ENCODE measurements at places on chromosomes 16 and 17.

GRCh38 chr17:29612404-29613280 is 10.1 kb downstream of the CORO6 start:
- DNase-seq, result no peak

DNA sequence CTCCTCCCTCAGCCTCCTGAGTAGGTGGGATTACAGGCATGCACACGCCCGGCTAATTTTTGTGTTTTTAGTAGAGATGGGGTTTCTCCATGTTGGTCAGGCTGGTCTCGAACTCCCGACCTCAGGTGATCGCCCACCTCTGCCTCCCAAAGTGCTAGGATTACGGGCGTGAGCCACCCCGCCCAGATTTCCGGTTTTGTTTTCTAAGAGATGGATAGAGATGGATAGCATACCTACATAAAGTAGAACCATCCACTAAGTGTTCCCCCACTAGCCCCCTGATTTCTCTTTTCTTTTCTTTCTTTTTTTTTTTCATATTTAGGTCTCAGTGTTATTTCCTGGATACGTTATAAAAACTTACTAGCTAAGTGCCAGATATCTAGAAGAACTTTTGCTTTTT is 2.0 kb downstream of the WSB1 start:
- DNase-seq, result peak; percentile 49

DNA sequence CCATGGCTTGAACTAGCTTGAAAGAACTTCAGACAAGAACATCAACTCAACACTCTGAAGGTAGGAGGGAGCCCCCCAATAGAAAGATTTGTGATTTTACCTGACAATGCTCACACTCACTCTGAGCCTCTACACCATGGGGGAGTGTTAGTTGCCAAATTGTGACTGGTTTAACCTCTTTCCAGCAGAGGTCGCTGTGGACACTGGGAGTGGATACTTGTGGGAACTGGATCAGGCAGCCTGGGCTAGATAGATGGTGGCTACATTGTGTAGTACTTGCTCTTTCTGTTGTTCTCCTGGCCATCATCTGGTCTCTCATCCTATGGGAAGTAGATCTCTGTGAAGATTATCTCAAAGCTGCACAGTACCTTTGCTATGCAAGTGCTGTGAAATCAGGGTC is 2.9 kb downstream of the SMPD3 start:
- peak; percentile 79 for DNase-seq

- DNase-seq, result peak; percentile 68
These were observed at the start of gene RHBDL3 for GRCh38 chr17:32265192-32265923. RHBDL3 (plus strand) TSS chr17:32265832; CDS start chr17:32266190, 358 bp downstream.

DNA sequence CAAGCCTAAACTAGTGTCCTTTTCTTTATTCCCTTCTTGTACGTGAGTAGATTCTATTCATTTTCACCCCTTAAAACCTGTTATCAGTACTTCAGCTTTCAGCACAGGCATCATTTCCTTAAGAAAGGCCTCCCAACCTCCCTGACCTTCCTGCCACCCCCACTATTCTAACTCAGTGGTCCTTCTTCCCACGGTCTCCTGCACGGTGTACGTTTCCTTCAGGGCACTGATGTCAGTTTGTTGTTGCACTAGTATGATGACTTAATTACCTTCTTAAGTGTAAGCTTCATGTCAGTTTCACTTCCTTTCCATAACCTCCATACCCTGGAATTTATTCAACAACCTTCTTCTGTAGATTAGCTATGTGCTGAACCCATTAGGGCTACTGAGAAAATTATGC is 484.2 kb downstream of the HS3ST4 start:
- DNase-seq, result no peak

DNA sequence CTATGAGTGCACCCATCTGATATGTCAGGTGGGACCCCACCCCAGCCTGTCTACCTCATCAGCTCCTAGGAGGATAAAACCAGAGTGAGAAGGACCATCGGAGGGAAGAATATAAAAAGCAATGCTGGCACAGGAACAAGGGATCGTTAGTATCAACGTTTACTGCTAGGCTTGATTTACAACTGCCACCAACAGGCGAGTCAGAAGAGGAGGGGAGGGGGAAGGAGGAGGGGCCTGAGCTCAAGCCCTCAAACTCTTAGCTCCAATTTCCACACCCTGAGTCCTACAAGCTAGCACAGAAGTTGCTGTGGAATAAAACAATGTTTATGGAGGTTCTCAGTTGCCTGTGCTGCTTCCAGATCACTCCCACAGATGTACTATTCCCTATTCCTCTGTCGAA is 234.5 kb downstream of the C16orf78 start:
- DNase-seq, result no peak

GRCh38 chr16:1991948-1992703 is 2.4 kb downstream of the SYNGR3 start:
- DNase-seq, result peak; percentile 97

- DNase-seq, result no peak
These were observed 1.0 kb upstream of the CREBBP start for GRCh38 chr16:3881499-3881990.

- no peak for DNase-seq
These were observed 4.2 kb downstream of the ITGAE start for GRCh38 chr17:3796822-3797170.

GRCh38 chr16:79074951-79075350 is 525.6 kb downstream of the MAF start:
- peak; percentile 68 for DNase-seq

DNA sequence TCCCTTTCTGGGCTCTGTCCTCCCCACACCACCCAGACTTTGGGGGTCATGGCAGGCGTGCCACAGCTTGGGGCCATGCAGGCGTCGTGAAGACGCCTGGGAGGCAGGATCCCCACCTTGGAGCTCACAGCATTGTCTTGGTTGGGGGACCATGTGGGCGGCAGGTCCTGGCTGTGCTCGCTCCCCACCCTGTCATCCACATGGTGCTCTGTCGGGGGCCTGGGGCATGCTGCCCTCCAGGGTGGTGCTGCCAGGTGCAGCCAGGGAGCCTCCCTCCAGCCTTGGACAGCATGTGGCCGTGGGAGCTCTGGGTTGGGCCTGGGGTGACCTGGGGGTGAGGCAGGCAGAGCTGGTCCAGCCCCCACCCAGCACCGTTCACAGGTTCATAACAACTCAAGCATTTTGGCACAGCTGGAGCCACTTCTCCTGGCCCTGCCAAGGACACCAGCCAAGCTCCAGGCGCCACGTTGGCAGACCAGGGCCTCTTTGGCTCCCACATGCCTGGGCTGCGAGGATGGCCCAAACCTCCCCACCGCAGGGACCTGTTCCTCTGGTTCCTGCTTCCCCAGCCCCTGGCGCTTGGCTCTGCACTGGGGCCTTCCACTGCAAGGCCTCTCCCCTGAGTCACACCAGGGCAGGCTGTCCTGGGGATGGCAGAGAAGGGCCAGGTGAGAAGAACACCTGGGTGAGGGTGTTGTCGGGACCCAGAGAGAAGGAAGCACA is 15.1 kb upstream of the ATP6V0C start:
- DNase-seq, result no peak

GRCh38 chr16:72105978-72106377 is 12.3 kb downstream of the DHX38 start:
- DNase-seq, result no peak

DNA sequence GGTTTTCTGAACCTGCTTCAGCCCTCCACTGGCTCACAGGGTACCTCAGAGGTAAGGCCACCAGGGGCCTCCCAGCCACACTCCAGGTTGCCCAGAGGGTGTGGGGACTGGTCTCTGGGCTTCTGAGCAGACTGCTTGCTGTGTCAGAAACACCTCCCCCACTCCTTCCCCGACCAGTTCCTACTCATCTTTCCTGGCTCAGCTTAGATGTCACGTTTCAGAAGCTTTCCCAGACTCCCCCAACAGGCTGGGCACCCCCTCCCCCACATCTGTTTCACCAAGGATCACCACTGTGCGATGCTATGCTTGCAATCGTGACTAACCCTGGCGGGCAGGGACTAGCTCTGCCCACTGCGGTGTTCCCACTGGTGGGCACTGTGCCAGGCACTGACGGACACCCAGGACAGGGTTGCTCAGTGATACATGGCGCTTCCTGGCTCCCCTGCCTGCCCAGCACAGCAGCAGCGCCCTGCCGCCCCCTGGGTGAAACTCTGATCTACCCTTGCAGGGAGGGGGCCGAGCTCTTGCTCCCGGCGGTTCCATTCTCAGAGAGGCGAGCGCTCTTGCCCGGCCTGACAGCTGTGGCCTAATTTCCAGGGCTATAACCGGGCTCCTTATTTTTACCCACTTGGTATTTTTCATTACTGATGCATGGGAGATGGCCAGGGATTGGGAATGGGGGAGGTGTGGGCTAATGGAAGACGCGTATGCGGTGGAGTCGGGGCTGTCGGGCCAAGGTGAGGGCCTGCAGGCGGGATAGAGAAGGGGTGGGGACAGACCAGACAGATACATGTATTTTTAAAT is 29.4 kb upstream of the MTSS2 start:
- peak; percentile 41 for DNase-seq

- DNase-seq, result no peak
These were observed 1.4 kb upstream of the SUPT4H1 start for GRCh38 chr17:58353389-58353825.

DNA sequence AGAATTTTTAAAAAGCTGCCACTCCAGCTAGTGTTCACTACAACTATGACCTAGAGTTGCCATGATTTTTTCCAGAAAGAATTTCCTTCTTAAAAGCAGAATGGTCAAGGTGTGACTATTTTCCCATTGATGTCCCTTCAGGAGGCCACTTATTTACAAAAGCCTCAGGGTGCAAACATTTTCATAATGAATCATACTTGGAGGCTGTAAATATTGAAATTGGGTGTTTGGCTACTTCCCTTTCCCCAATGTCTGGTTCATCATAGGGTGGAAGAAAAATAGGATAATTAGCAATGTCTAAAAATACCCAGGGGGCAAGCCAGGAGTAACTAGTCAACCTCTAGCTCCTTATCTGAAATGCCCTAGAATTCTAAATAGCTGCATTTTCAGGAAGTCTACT is 18.8 kb downstream of the AXIN2 start:
- DNase-seq, result no peak

DNA sequence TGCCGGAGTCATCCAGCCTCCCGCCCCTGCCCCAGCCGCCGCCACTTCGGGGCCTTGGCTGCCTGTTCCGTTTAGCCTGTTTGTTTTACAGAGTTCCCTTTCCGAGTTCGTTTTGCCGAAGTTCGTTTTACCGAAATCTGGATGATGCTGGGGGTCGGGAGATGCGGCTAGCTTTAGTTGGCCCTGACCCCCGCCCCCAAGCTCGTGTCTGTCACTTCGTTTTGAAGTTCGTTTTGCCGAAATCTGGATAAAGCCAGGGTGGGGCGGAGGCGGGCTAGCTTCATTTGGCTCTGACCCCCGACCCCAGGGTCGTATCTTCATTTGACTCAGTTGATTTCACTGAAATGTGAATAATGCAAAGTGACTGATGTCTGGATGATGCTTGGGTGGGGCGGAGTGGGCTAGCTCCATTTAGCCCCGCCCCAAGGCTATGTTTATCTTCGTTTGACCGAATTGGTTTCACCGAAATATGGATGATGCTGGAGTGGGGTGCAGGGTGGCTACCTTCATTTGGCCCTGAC is 591 bp downstream of the PSMD7 start:
- peak; percentile 59 for DNase-seq

DNA sequence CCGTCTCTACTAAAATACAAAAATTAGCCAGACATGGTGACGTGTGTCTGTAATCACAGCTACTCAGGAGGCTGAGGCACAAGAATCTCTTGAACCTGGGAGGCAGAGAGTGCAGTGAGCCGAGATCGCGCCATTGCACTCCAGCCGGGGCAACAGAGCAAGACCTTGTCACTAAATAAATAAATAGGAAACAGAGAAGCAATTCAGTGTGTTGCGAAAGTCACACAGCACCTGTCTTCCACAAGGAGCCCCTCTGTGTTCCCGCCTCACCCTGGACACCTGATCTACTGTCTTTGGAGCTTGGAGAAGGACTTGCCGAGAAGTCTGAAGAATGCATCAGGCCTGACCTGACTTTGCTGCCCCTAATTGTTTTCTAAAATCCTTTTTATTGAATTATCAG is 3.5 kb upstream of the CDH1 start:
- no peak for DNase-seq

- DNase-seq, result no peak
These were observed 4.4 kb downstream of the XPO6 start for GRCh38 chr16:28207399-28207798.

- peak; percentile 83 for DNase-seq
These were observed 5.6 kb downstream of the CORO6 start for GRCh38 chr17:29617125-29617480.

GRCh38 chr17:38672788-38673706 is 1.7 kb downstream of the EPOP start:
- DNase-seq, result no peak

DNA sequence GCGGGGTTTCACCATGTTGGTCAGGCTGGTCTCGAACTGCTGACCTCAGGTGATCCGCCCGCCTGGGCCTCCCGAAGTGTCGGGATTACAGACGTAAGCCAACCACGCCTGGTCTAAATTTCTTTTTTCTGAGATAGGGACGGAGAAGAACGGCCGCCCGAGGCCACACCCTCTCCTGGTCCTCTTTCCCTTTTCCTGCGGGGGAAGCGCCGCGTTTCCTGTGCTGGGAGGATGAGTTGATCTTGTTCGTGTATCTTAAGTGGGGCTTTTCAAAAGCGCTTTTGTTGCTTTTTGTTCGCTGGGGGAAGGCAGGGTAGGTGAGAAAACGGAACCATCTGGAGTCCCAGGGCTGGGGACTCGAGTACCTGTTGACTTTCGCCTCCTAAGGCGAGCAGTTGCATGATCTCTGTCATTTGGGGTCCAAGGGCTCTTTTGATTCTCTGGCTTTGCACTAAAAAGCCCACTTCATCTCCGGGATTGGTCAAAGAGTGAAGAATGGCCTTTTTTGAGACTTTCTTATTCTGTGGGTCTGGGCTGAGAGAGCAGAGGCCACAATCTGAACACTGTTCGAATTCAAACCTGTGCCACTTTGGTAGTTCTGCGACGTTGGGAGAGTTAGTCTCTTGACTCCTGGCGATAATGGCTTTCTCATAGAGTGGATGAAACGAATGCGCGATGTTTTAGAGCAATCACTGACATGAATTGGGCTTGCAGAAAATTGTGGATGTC is 1.3 kb downstream of the FUS start:
- peak; percentile 28 for DNase-seq

DNA sequence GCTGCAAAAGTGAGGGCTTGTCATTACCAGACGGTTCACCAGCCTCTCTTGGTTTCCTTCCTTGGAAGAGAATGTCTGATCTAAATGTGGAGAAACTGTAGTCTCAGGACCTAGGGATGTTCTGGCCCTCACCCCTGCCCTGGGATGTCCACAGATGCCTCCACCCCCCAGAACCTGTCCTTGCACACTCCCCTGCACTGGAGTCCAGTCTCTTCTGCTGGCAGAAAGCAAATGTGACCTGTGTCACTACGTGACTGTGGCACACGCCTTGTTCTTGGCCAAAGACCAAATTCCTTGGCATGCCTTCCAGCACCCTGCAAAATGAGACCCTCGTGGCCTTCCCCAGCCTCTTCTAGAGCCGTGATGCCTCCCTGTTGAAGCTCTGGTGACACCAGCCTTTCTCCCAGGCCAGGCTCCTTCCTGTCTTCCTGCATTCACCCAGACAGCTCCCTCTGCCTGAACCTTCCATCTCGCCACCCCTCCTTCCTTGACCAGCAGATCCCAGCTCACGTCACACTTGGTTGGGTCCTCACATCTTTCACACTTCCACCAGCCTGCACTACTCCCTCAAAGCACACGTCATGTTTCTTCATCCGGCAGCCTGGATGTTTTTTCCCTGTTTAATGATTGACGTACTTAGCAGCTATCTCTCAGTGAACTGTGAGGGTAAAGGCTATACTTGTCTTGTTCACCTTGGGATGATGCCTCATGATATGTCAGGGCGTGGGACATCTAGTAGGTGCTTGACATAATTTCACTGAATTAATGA is 4.3 kb downstream of the ZNF768 start:
- peak; percentile 67 for DNase-seq

- DNase-seq, result no peak
These were observed 364.7 kb upstream of the DYNLRB2 start for GRCh38 chr16:80176114-80176513.

- no peak for DNase-seq
These were observed 90.1 kb downstream of the EFCAB13 start for GRCh38 chr17:47413872-47414271.

Data from stomach (tissue), 19 donors.